ENCODE measurements at places on chromosomes 11 and 22.

GRCh38 chr11:9533058-9533457 lies 40.4 kb upstream of the WEE1 start:
- DNase-seq = no peak

DNA sequence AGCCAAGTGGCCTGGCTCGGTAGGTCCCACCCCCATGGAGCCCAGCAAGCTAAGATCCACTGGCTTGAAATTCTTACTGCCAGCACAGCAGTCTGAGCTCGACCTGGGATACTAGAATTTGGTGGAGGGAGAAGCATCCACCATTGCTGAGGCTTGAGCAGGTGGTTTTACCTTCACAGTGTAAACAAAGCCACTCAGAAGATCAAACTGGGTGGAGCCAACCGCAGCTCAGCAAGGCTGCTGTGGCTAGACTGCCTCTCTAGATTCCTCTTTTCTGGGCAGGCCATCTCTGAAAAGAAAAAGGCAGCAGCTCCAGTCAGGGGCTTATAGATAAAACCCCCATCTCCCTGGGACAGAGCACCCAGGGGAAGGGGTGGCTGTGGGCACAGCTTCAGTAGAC lies 22.3 kb upstream of the OR5B21 start:
- peak; percentile 57 for DNase-seq

- no peak for DNase-seq
Observed at GRCh38 chr11:12319461-12319951, 57.9 kb upstream of the PARVA start.

GRCh38 chr22:50177537-50178470 lies 7.3 kb downstream of the PANX2 start:
- no peak for DNase-seq

GRCh38 chr11:94796863-94797262 lies 28.7 kb downstream of the AMOTL1 start:
- DNase-seq = no peak

- DNase-seq = no peak
Observed at GRCh38 chr22:29201782-29202181, 3.9 kb upstream of the EMID1 start.

DNA sequence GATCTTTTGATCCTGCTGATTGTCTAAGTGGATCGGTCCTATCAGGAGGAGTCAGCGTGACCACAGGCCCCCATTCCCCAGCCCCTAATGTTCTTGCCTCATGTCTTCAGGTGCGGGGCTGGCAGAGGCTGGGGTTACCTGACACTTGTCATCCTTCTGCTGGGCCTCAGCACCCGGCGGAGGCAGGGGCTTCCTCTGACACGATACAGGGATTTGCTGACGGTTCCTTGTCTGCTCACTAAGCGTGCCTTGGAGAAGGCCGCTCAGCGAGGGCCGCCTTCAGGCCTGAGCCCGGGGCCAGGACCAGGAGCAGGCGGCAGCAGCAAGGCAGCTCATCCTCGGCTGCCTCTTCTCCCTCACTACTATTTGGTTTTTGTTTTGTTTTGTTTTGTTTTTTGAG lies 45.7 kb upstream of the KCNQ1OT1 start:
- DNase-seq = no peak

DNA sequence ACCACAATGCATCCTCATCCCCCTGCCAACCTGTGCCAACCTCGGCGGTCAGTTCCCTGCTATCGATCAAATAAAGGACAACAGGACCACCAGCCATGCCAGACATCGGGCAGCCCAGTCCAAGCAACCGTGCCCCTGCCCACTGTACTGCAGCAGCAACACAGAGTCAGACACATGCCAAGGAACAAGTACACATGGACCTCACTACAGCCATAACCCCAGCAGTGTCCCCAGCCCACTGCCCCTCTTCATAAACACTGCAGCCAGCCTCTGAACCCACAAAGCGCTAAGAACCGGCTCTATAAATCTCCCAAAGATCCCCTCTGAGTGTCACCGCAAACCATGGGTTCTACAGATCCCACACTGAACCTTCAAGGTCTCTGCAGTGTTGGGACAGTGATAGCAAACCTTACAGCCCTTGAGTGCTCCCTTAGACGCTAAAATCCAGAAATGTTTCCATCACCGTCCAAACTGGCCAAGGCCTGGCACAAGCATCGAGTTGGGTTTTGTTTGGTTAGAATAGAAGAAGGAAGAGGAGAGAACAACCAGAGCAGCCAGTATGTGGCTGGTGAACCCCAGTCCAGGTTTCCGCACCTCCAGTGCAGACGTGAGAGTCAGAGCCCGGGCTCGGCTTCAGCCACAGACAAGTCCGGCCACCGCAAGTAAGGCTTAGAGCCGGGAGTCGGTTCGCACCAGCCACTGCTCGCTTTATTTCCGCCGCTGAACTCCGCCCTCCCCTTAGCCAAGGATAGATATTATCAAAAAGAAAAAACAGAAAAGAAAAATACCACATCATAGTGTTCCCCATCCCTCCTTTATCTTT lies 7.9 kb downstream of the PAX6 start:
- no peak for DNase-seq

- no peak for DNase-seq
Observed at GRCh38 chr11:34926831-34927132, 10.4 kb downstream of the PDHX start.

DNA sequence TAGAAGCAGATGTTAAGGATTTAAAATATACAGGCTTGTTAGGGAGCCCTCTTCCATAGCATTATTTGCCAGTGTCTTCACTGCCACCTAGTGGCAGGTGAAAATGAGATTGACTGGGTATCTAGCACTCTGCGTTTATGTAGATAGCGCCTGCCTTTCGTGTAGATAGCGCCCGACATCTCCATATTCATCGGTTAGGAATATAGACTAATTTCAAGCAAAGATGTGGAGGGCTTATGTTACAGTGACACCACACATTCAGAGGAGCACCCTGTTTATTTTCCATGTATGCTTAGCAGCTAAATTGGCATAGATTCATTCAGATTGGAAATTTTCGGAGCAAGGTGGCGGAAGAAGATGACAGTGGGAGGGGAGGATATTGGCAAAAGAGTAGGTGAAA lies 72.0 kb downstream of the SLC5A12 start:
- DNase-seq = peak; percentile 1

DNA sequence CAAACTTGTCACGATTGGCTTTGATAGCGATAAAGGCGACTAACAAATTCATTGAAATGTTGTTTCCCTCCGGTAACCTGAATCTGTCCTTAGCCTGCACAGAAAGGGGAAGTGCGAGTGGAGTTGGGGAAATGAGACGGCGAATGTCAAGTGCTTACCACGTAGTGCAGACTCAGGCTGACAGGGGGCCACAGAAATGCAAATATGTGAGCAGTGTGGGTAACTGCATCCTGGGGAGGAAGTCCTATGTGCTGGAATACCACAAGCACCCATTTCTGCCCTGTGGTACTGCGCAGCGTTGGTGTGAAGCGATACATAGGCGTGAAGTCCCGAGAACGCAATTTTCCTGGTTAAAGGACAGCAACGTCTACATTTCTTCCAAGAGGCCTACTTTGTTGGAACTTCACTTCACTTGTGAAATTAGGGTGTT lies 869 bp upstream of the EIF4ENIF1 start:
- peak; percentile 73 for DNase-seq

GRCh38 chr11:76856106-76856505 lies 4.6 kb upstream of the ACER3 start:
- DNase-seq = no peak

DNA sequence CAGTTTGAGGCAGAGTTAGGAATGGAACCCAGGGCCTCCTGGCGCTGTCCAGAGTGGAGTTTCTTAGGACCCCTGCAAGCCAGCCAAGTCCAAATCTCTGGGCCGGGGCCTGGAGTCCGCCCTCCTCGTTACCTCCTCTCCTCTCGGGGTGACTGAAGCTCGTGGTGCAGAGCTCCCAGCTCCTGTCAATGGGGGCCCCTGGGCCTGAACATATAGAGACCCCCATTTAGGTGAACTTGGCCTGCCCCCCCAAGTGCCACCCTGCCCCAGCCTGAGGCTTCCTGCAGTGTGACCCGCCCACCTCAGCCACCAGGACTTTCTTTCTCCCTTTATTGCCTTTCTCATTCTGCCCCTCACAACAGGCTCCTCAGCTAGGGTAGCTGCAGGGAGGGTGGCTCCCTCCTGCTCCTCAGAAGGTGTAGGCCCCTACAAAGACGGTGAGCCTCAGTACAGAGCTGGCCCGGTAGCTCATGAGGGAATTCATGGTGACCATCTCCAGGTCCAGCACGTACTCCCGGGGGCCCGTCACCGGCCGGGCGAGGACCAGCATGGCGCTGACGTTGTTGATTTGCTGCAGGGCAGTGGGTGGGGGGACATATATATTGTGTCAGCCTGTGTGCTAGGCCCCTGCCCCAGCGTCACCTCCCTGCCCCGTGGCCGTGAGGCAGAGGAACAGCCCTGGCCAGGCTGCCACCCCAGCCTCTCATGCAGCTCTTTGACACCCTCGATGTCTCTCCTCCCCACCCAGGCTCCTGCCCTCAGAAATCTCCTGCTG lies 5.9 kb downstream of the EFEMP2 start:
- no peak for DNase-seq

GRCh38 chr11:57082125-57082524 lies 93.4 kb downstream of the OR5AK2 start:
- no peak for DNase-seq

GRCh38 chr11:85863855-85864254 lies 8.7 kb downstream of the CCDC83 start:
- DNase-seq = no peak

- no peak for DNase-seq
Observed at GRCh38 chr11:8183111-8183510, 14.3 kb upstream of the RIC3 start.

GRCh38 chr11:130671801-130672700 lies 223.6 kb downstream of the ADAMTS15 start:
- no peak for DNase-seq

DNA sequence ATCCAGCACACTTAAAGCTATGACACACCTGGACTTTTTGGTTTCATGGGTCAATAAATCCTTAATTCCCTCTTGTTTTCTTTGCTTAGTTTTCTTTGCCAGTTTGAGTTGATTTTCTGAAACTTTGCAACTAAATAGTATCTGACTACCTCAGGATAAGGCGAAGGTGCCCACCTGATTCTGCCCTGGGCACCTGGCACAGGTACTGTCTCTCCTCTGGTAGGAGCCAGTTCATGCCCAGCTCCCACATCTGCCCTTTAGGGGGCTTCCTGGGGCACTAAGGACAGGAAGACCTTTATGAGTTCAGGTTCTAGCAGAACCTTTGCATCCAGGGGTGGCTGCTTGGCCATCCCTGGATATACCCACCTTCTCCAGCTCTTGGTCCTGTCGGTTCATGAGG lies 19.6 kb upstream of the KCNJ11 start:
- no peak for DNase-seq

GRCh38 chr22:39243439-39244135 lies 1.2 kb downstream of the PDGFB start:
- no peak for DNase-seq

GRCh38 chr11:47204637-47204989 lies 10.2 kb upstream of the DDB2 start:
- DNase-seq = no peak

- no peak for DNase-seq
Observed at GRCh38 chr11:102489186-102490145, 36.9 kb upstream of the TMEM123 start.

- no peak for DNase-seq
Observed at GRCh38 chr11:131218542-131218941, 151.9 kb upstream of the NTM start.

GRCh38 chr22:19663821-19664355 lies 50.4 kb upstream of the SEPTIN5 start:
- no peak for DNase-seq

GRCh38 chr11:35334385-35335090 lies 84.8 kb downstream of the SLC1A2 start:
- DNase-seq = peak; percentile 65

DNA sequence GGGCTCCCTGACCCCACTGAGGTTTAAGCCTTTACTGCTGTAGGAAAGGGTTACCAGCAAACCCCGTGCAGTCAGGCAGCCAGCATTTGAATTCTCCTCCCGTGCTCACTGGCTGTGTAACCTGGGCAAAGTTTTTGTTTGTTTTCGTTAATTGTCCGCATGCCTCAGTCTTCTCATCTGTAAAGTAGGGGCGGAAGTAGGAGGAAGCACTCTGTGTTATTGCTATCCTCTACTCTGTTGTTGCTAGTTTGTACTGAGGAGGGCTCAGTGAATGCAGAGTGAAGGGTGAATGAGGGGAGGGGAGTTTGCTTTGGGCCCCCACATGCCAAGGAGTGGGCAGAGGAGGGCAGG lies 14.0 kb upstream of the SYT7 start:
- no peak for DNase-seq

DNA sequence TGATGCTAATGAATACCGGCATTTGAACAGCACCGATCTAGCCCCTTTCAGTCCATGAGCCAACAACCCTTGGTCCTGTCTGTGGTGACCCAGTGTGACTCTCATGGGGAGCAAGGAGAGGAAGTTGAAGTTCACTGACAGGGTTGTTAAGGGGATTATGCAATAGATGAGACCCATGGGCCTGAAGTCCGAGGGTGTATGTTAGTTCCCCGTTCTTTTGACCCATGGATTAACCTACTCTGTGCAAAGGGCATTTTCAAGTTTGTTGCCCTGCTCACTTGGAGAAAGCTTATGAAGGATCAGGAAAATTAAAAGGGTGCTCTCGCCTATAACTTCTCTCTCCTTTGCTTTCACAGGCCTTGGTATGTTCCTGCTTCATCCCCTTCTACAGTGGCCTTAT lies 4.9 kb downstream of the PNPLA3 start:
- DNase-seq = no peak

GRCh38 chr11:36508743-36509142 lies 1.3 kb downstream of the TRAF6 start:
- no peak for DNase-seq

GRCh38 chr11:59158206-59159068 lies 13.5 kb upstream of the DTX4 start:
- peak; percentile 75 for DNase-seq

Data from CD4-positive, alpha-beta T cell treated with Interleukin-4 for 4 hours (primary cell).